ENCODE measurements at places on chromosomes 2 and 18.

- DNase-seq = no peak
Measured at GRCh38 chr2:186456941-186457340, 29.1 kb upstream of the ZC3H15 start.

- no peak for DNase-seq
Measured at GRCh38 chr18:3114451-3114850, 101.5 kb upstream of the LPIN2 start.

GRCh38 chr2:57890464-57890863 lies 156.1 kb upstream of the VRK2 start:
- DNase-seq = no peak

- peak; percentile 79 for DNase-seq
Measured at GRCh38 chr2:152694161-152694661, 23.1 kb downstream of the PRPF40A start.

- DNase-seq = peak; percentile 53
Measured at GRCh38 chr2:26591619-26592505, 49.3 kb downstream of the CIB4 start.

GRCh38 chr2:25221579-25221978 lies 53.2 kb upstream of the POMC start:
- DNase-seq = no peak

DNA sequence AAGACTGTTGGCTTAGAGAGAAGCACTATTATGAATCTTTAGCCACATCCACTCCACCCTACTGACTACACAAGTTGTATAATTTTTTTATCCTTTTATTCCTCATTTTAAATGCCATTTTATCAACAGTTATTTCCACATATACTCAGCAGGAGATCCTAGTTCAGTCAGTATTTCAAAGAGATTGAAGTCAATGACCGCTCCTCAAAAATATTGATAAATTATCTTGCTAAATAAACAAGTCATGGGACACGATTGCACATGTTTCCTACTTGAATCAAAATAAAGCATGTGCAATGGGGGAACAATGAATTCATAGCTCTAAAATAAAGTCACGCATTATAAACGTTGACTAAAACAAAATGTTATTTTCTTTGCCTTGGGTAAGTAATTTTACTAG lies 496.5 kb downstream of the LRRTM4 start:
- no peak for DNase-seq

DNA sequence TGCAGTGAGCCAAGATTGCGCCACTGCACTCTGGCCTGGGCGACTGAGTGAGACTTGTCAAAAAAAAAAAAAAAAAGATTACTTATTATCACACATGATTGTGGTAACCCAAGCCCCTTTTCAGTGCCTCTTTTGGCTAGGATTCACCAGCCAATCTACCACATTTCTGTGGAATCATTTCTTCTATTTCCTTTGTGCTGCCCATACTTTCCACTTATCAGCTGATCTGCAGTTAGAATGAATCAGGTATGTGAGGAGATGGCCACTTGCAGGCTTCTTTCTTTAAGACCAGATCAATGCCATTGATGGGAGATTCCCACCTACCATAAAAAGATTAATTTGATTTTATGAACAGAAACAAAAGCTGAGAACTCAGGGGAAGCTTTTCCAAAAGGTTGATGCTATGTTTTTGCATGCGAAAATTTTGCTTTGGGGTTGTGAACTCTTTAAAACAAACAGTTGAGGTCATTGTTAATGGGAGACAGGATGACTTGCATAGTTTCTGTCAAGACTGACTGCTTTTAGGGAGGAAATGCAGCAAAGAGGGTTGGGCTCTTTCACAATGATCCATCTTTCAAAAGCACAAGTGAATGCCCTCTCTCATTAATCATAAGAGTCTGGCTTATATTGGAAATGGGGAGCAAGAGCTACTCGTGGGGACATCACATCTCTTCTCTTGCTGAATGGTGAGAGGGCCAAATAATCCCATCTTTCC lies 66.9 kb upstream of the CYP26B1 start:
- no peak for DNase-seq

GRCh38 chr2:46858702-46859090 lies 56.9 kb downstream of the MCFD2 start:
- no peak for DNase-seq

- DNase-seq = no peak
Measured at GRCh38 chr2:220876080-220876824, 695.9 kb downstream of the EPHA4 start.

- peak; percentile 91 for DNase-seq
Measured at GRCh38 chr2:9800975-9801726, 42.1 kb upstream of the TAF1B start.

DNA sequence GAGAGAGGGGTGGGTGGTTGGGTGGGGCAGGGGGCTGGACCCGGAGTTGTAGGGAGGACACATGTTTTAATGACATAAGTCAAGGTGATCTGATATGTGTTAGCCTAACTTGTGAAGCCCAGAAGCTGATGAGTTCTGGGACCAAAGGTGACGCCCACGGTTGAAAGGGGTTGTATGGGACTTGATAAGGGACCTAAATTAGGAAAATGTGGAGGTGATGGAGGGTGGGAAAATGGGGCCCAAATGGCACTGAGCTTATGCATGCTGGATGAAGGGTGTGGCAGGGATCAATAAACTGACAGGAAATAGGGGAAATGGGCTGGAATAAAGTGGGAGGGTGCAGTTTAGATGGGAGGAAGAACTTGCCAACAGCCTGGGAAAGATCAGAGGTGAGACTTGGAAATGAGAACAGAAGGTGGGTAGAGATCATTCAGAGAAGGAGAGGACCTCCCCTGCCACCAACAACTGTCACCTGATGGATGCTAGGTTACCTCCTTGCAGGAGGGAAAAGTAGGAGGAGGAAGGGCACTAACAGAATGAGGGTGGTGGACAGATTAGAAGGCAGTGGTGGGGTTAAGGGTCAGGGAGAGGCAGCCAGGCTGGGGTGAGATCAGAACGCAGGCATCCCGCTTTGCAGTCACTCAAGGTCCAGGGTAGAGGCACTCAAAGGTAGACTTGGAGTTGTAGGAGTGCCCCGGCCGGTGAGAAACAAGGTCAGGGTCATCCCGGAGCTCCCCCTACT lies 15.3 kb downstream of the WNT10A start:
- DNase-seq = no peak

GRCh38 chr18:25186871-25187270 lies 165.1 kb downstream of the ZNF521 start:
- DNase-seq = no peak

- DNase-seq = no peak
Measured at GRCh38 chr2:74593826-74594772, 39.6 kb downstream of the DOK1 start.

DNA sequence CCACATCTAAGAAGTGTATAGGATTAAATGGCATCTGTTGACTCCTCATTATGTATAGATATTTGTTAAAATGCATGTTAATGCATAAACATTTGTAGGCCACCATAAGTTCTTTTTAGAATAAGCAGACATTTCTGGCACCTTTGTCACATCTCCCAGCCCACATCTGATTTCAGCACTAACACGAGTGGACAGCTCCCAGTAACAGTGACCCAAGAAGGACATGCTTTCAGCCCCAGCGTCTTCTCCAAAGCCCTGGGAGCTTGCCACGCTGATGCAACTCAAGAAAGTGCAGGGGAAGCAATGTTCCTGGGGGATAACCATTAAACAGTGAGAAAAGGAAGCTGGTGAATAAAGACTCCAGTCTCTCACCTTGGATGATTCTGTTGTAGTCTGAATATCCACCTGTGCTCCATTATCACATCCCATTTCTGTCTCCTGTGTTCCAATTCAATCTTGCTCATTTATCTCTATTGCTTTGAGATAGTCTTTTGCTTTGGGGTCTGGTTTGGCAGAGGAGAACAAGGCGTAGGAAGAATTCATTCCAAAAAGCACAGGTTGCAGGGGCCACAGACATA lies 182.6 kb upstream of the THSD7B start:
- DNase-seq = no peak

DNA sequence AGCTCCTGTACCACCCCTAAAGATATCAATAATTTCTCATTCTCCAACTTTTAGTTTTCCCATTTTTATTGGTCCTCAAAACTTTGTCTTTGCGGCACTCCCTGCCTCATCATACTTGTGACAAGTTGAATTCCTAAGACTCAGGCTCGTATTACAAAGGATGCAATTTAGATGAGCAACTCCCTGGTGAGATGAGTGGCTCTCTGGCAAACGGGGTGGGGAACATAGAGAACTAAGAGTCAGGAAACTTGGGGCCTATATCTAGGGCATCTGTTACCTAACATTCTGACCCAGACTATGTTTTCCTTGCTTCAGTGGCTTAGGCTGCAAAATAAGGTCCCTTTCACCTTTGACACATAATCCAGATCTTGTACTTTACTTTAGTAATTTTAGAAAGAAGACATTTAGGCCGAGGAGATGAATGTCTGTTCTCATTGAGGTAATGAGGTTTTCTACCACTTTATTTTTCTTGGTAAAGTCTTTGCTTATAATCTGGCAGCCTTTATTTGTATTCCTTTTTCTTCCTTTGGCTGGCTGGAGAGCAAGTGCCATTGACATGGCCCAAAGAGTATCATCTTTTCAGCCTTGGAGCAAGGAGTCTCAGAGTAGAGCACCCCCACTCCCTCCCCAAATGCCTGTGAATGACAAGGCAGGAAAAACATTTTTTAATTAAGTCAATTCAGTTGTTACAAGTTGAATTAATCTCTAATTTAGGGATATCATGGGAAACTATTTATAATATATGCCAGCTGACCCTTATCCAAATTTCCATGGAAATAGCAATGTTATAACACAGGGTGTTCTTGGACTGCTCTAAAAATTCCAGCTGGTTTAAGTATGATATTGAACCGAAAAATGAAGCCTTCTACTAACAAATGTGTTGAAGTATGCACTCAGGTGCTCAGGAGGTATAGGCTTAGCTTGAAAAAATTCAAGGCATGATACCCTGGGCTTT lies 15.2 kb downstream of the TSPYL6 start:
- DNase-seq = no peak

- DNase-seq = peak; percentile 52
Measured at GRCh38 chr2:235859651-235860050, 308.5 kb downstream of the GBX2 start.

- DNase-seq = no peak
Measured at GRCh38 chr2:54306556-54306955, 50.5 kb upstream of the TSPYL6 start.

DNA sequence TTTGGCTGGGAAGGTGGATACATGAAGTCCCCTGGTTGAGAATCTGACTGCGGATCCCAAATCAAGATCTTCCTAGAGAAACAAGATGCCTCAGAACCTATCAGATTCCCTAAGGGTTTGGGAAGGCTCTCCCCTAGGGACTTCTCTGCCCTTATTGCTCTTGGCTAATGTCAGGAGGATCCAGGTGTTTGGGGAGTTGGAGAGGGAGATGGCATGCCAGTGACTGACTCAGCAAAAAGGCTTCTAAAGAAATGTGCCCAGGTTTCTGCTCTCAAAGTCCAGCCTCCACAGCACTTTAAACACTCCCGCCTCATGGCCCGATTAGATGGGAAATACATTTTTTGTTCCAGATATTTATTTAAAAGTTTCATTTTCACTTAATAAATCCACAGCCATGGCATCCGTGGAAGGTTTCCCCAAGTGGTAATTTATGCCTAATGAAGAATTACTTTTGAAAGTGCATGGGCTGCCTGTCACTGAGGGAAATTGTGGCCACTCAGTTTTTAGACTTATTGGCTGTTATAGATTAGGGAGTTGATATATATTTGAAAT lies 156.4 kb downstream of the OSR1 start:
- no peak for DNase-seq

DNA sequence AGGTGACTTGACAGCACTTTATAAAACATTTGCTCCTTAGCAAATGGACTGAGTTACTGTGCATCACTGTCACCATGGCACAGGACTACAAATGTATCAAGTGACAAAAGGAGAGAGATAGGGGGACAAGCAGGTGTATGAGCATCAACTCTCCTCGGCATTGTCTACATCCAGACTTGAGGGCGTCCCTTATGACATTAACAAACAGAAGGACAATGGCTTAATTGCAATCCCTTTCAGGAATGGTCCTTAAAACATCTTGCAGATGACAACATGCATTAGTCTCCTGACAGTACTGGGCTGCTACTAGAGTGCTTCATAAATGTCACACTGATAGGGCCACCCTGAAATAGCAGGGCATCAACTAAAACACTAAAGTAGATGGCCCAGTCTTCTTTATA lies 198.8 kb downstream of the PDE1A start:
- no peak for DNase-seq

- DNase-seq = no peak
Measured at GRCh38 chr2:38146275-38146906, 70.4 kb upstream of the CYP1B1 start.

- no peak for DNase-seq
Measured at GRCh38 chr2:224594840-224595239, 9.7 kb upstream of the CUL3 start.

GRCh38 chr2:138744713-138745112 lies 35.5 kb downstream of the NXPH2 start:
- DNase-seq = no peak

DNA sequence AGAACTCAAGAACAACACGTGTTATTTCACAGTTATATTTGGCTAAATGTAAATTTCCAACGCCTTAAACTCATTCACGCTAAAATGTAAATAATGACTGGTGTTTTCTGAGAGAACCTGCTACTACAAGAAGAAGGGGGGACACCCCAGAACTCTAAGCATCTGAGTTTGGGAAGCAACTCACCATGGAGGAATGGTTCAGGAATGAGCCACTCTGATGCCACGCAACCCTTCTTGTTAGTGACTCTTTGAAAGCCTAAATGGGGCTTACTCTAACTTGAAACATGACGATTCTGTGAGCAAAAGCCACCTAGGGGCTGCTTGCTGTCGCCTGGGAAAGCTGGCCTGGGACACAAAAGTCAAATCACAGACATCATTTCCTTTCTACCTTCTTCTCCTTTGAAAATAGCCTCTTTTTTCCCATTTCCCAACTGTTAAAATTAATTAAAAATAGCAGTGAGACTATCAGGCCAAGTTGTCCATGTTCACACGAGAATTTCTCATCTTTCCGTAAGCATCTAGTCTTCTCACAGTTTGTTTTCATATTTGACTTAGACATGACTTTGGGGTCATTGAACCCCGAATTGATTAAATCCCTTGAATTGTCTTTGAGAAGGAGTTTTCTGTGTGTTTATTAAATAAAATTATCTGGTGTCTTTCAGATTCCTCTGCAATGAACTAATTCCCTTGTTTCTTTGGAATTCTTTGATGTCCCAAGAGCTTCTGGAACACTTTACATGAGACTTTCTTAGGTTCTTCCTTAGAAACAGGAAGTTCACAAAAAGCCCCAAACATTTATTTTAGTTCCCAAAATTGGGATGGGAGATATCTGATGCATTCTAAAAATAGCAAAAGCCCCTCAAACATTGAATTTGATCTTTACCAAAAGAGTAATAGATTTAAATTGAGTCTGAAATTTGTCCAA lies 75.5 kb upstream of the CABLES1 start:
- no peak for DNase-seq

- no peak for DNase-seq
Measured at GRCh38 chr2:127737892-127738291, 36.6 kb downstream of the SFT2D3 start.
